ENCODE measurements at places on chromosomes 7 and 10.

GRCh38 chr10:119543814-119544642 lies 1.5 kb upstream of the RGS10 start:
- no peak for DNase-seq

DNA sequence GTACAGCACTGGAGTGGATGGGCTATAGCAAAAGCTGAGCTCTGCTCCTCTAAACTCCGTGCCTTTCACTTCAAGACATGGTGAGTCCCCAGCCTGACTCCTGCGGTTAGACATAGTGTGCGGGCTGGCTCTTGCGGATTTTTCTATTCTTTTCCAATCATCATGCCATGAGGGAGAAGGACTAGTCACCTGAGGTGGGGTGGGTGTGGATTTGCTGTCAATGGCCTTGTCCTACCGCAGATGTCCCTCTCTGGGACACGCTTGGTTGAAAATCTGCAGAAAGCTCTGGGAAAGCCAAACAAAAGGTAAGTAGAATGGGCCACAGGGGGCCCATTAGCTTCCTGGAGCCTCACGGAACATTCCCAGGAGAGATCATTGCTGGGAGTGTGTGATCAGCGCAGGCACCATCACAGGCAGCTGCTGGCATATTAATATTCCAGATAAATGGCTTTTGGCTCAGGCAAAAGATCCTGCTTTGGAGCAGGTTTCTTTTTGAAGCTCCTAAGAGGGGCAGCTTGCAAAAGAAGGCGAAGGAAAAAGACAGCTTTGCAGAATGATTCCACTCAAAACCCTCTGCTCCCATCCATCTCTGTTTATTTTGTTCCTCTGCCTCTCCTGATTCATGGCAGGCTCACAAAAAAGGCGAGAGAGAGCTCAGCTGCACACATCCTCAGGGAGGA lies 509.0 kb upstream of the ZMIZ1 start:
- DNase-seq = no peak

DNA sequence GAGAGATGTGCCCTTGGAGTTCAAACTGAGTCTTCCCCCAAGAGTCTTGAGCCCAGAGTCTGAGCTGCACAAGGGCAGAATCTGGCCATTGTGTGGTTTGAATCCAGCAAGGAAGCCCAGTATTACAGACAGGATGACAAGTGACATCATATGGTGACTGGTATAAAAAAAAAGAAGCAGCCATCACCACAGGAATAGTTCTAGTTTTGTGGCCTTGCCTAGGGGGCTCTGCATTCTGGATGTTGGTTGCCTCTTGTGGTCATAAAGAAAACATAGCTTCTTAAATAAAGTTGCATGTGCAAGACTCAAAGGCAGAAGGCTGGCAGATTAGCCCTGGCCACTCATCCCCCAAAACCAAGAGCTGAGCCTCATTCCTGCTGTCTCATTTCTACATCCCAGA lies 16.8 kb upstream of the LRRC72 start:
- DNase-seq = no peak

DNA sequence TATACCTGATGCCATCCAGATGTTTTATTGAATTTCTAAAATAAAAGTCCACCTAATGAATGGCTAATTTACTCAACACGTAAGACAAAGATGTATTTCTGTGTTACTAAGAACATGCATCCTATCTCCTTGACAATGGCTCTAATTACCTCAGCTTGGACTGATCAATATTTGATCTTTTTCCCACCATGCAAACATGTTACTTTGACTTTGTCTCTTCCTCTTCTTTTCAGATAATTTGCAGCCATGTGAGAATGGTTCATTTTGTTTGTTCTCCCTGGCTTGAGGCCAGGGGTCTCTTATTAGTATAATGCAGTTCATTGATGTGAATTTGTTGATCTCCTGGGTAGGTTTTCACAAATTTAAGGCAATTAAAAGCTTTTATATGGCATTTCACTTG lies 302.1 kb downstream of the ADK start:
- DNase-seq = no peak

DNA sequence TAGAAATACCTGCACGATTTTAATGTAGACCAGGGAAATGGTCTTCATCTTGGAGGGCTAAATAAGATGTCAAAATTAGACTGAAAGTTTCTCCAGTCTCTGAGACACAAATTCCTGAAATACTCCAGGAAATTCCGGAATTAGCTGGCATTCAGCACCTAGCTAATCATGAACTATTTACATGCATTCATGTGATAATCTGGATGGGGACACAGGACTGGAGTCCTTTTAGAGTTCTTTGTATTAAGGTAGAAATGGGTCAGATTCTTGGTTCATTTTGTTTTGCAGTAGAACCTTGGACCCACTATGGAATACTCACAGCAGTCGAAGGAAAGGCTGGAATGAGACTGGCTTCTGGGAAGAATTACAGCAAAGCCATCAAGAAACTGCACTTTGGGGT lies 65.3 kb upstream of the MDFIC start:
- no peak for DNase-seq

- DNase-seq = no peak
Measured at GRCh38 chr10:44830022-44830421, 81.1 kb upstream of the TMEM72 start.

GRCh38 chr7:99822731-99823718 lies 4.8 kb upstream of the CYP3A43 start:
- DNase-seq = no peak
